ENCODE measurements at places on chromosomes 5 and 9.
A peak's percentile ranks its signal among the peaks of the same experiment; 100 is the strongest.

DNA sequence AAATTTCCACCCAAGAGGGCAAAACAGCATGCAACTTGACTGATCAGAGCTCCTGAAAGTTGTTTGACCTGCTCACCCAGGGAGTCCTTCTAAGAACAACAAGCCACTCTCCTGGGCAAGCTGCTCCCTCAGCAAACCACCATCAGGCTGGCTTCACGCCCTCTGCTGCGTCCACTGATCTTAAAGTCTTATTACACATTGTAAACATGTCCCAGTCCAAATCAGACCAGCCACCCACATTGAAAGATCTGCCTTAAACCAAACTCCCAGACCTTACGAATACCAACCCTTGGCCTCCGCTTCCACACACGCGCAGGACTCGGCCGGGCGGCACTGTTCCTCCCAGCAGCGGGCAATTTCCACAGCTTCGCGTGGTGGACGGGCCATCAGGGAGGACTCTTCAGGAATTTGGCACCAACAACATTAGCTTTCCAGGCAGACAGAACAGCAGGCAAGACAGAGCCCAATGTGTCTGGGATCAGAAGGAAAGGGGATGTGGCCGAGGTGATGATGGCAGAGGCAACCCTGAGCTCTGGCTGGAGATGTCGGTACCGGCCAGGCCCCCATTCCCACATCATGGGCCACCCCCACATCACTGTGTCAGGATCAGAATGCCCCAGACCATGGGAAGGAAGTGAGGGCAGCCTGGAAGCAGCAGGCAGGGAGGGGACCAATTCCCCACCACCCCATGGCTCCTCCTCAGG lies 56.8 kb downstream of the SEMA4D start:
- no peak for DNase-seq

GRCh38 chr5:138663009-138663408 lies 87.8 kb upstream of the HSPA9 start:
- peak; percentile 38 for DNase-seq

DNA sequence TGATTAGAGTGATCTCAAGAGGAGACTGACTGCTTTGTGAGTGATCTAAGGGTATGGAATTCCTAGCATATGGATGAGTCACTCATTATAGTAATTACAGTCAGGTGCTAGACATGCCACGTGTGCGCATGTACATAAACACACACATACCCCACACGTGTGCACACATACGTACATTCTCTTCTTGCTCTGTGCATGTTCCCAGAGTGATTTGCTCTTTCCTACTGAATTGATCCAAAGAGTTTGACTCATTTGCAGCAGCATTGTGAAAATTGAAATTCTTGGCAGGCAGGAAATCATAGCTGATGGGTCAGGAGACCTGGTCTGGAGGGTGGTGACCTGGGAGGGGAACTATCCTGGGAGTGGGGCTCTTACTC lies 63.8 kb downstream of the ANGPTL2 start:
- DNase-seq, result no peak

DNA sequence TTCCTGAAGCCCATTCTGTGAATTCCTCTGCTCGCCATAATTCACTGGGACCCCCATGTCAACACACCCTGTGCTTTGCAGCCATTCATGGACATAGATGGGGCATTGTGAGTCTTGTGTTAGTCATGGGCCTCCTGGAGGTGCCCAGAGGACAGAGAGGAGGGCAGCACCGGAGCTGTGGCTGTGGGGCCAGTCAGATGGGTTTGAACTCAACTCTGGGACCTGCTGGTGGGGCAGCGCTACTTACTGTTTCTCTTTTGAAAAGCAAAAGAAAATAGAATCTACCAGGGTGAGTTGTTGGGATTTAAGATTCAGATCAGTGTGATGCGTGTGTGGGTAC lies 11.3 kb upstream of the EXOC3 start:
- no peak for DNase-seq

- DNase-seq, result no peak
These were observed 115.6 kb upstream of the CPEB4 start for GRCh38 chr5:173772384-173773059.

- no peak for DNase-seq
These were observed 212.9 kb downstream of the MAT2B start for GRCh38 chr5:163718272-163718671.

DNA sequence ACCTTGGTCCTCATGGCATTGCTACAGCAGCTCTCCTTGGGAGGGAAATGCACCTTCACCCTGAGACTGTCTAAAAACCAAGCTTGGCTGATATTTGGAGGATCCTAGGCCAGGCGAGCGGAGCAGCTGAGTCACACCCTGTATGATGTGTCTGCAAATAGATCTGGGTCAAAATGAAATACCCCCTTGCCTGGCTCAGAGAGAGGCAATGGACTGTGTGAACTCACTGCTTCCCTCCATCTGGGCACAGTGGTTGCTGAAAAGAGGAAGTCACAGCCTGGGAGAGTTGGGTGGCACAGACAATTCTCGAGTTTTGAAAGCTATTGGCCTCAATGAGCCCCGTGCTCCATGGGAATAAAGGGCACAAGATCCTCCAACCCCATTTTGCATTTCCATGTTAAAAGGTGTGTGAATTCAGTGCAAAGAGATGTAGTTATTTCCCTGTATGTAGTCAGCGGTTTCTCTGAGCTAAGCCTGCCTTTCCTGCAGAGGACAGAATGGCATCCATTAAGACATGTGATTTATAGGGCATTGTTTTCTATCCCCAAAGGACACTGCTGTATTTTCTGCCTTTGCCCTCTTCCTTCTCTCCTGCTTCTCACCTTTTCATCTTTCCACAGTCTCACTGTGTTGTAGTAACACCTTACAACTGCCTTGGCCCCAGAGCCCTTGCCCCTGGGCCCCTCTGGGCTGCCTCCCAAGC lies 177.2 kb downstream of the GADD45G start:
- peak; percentile 37 for DNase-seq

GRCh38 chr5:146461319-146461718 lies 14.2 kb downstream of the TCERG1 start:
- DNase-seq, result no peak

DNA sequence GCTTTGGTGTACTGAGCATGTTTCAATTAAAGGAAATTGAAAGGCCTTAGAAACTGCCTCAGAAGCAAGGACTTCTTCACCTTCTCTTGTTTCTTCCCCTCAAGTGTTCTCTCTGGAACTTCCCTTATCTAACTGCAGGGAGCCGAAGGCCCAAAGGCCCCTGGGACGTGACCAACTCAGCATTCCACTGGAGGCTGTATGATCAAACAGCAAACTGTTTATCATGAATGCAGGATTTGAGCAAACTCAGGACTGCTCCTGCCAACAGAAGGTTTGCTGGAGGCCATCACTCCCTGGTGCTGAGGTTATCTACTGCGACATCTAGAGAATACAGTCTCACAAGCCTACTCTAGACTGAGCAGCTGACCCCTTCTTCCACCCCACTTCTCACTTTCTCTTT lies 4.8 kb upstream of the CDH10 start:
- DNase-seq, result no peak

- no peak for DNase-seq
These were observed 185.1 kb downstream of the RGS3 start for GRCh38 chr9:113648586-113648985.

DNA sequence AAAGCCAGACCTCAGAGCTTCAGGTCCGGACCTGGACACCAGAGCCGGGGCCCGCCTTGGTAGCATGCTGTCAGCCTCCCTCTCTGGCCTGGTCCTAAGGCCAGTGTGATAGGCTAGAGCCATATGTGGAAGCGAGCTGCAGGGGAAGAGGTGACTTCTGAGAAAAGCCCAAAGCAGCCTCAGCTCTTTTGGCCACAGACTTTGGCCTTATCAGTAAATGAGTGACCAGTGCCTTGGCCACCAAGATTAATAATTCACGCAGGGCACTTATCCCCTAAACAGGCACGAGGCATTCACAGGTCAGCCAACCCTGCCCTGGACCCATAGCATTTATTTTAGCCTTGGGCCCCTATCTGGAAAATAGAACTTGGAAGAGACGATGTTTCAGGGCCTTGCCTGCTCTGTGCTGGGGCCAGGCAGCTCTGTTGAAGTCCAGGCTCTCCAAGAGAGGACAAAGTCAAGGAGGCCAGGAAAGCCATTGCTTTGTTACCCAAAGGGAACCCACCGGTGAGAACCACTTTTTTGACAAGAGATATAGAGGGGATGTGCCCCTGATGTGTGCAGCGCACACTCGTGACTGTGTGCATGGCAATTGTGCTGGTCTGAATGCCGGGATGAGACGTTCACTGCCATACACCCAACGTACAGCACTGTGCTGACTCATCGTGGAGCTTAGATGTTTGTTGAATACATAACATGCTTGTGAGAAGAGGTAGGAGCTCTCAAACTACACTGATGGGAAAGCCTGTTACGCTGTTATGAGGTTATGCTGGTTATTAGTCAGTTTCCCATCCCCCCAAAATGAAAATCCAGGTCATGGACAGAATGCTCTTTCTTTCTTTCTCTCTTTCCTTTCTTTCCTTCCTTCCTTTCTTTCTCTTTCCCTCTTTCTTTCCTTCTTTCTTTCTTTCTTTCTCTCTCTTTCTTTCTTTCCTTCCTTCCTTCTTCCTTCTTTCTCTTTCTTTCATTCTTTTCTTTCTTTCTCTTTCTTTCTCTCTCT lies 5.0 kb upstream of the SLC34A1 start:
- peak; percentile 53 for DNase-seq

DNA sequence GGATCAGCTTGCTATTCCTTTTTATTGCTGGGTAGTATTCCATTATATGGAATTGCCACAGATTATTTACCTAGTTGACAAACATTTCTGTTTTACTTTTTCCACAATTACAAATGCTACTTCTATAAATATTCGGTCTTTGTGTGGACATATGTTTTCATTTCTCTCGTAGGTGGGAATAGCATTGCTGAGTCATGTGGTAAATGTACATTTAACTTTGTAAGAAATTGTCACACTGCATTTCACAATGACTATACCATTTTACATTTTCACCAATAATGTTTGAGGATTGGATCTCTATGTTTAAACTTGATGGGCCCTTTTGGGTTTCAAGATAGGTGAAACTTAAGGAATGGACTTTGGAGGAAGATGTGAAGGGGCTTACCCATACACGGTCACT lies 19.7 kb downstream of the RAI14 start:
- DNase-seq, result no peak

- no peak for DNase-seq
These were observed 27.6 kb downstream of the SGCD start for GRCh38 chr5:156354571-156354970.

- DNase-seq, result no peak
These were observed 245.2 kb downstream of the EFNA5 start for GRCh38 chr5:107425541-107426031.

DNA sequence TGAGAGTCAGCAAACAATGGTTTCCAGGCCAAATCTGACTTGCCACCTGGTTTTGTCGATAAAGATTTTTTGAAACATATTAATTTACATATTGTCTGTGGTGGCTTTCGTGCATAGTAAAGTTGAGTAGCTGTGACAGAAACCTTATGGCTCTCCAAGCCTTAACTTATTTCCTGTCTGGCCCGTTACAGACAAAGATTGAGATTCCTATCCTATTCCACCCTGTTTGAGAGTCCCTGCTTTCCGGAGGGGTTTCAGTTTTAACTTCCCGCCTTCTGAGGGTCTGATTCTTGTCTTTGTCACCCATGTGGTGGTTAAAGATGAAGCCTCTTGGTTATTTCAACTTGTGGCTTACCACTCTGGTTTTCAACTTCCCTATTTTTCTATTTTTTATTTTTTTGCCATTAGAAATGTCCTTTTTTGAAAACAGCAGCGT lies 11.4 kb downstream of the OTULIN start:
- no peak for DNase-seq

Data from stimulated activated CD4-positive, alpha-beta T cell treated with anti-CD3 and anti-CD28 coated beads, Interleukin-15, amount 100 ng/mL, for 24 hours (primary cell).